ENCODE measurements at places on chromosomes 12 and 14.

GRCh38 chr14:36091096-36091495 is 85.4 kb downstream of the PTCSC3 start:
- DNase-seq: peak; percentile 89

- no peak for DNase-seq
These were observed 4.8 kb downstream of the GMPR2 start for GRCh38 chr14:24237463-24237955.

GRCh38 chr14:94052199-94052598 is 26.1 kb downstream of the OTUB2 start:
- no peak for DNase-seq

DNA sequence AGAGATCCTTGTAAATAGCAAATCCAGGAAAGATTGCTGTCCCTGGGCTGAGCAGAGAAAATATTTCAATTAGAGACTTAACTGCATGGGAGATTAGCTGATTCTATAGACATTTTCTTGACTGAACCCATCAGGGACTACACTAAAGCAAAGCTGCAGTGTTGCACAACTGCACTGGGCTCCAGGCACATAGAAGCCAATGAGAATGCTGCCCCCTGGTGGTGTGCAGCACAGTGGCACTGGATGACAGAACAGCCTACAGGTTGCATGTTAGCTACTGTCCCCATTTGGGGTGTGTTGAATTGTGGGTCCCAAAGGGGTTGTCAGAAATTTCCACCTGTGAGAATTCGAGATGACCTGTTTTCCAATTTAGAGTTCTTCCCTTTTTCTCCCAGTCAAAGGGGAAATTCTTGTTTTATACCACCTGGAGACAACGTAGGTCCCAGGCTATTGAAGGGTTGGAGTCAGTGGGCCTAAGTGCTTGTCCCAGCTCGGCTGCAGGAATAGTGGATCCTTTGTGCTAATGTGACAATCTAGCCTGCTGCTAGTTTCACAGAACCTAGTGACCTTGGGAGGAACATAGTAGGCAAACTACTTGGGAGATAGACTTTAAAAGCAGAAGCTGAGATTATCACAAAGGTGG is 114.7 kb downstream of the SLC8A3 start:
- no peak for DNase-seq

DNA sequence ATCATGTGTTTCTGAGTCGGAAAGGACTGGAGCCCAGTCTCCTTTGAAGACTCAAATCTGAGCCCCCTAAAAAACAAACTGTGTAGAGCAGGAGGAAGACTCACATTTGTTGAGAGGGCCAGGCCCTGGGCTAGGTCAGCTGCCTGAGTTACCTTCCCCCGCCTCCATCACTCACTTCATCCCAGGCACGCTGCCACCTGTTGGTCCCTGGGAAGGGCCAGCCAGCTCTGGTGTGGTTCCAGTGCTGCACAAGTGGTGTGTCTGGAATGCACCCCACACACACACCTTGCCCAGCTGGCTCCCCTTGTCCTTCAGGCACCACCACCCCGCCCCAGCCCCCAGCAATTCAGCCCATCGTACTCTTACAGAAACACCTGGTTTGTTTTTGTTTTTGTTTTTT is 9.0 kb downstream of the MVK start:
- DNase-seq: no peak

DNA sequence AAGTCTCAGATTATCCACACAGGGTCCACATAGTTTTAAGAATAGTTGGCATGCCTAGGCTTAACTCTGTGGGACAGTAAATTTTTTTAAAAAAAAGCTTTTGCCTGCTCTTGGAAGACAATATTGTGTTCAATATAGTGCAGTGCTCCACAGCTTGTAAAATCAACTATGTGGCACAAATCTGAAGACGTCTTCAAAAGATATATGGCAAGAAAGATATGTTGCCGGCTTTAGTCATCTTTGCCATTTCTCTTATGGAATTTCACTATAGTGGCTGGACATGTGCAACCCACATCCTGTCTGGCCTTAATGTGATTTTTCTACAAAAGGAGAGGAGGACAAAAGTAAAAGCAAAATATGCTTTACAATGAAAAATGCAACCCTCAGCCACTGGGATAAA is 90.5 kb downstream of the MGST1 start:
- no peak for DNase-seq
